IMR-90 (cell line): ENCODE measurements at places on chromosomes 5 and 9. TPM values are rescaled to one million over a fixed set of nuclear protein-coding genes. Genes with fewer than 3 reads are reported as not detected.

- DNase-seq: no peak
These were observed 30.2 kb upstream of the NR3C1 start for GRCh38 chr5:143433670-143434069.

GRCh38 chr9:121249563-121249962, 18.4 kb upstream of the GSN start:
- DNase-seq: no peak

DNA sequence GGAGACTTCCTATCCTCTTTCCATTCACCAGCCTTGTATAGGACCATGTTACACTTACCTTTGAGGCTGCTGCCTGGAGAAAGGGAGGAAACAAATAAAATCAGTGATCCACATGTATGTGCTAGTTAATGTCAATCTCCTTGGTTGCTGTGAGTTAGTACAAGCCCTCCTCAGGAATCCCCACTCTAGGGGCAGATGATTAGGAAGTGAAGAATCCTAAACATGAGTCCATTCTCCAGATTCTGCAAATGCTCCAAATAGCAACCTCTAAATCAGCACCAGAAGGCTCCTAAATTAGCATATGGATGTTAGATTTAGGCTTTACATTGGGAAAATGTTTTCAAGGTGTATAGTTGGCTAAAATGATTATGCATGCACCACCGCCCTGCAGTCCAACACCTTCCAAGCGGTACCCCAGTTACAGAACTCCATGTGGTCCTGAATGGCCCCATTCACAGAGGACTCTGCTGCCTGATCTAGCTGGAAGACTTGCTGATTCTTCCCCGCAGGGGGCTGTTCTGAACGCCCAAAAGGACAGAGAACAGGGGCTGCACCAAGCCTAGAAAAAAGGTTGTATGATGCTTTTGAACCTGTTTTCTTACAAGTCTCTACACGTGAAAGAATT, 123.2 kb downstream of the TLE1 start:
- DNase-seq: no peak

- no peak for DNase-seq
These were observed 60.0 kb upstream of the CARTPT start for GRCh38 chr5:71658916-71659662.

GRCh38 chr9:85244856-85245255, 496.9 kb downstream of the AGTPBP1 start:
- no peak for DNase-seq

GRCh38 chr9:126145887-126146253, 180.8 kb upstream of the MVB12B start:
- no peak for DNase-seq

DNA sequence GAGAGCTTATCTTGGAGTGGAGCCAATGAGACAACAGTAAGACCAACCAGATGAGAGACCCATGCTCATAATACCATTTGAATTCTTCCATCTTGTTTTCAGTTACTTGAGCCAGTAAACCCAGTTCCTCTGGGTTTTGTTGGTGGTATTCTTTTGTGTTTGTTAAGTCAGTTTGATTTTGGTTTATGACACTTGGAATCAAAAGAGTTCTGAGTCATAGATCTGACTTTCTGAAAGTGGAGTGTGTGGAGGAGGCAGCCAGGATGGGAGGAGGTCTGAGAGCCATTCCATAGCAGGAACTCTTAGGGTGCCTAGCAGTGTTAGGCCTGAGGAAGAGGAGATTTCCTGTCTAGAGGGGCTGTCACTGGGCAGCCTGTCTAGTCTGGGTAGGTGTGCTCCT, 24.6 kb upstream of the PANK3 start:
- DNase-seq: no peak

DNA sequence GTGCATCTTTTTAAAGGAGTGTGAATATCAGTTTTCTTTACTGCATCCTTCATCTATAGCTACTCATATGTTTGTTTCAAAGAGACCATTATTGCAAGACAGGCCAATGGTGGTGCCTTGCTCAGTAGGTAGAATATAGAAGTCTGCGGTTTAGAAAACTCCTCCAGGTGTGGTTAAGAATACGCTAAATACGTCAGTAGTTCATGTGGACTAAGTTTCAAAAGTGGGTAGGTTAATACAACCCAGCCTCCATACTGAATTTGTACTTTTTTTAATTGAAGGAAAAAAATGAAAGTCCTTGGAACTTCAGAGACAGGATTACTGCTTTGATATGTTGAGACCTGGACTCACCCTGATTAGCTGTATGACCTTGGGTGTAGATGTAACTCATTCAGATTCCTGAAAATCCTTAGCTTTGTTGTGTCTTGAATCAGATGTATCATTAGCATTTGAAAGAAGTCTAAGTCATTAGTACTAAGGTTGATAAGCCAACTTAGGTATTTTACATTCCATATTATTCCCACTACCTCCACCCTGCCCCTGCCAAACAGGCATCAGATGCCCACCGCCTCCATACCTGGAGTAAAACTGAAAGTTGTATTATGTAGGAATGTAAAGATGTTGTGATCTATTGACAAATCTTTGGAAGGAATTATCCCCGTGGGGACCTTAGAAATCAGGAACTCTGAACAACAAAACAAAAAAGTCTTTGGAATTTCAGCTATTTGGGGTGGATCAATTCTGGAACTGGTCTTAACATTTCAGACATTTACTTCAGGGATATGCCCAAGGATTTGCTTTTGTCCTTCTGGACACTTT, 6.1 kb downstream of the BASP1 start:
- DNase-seq: no peak

Gene SPATA31D4
- total RNA-seq: not detected in 2 replicates

Gene AIF1L
- 0.18 and 0.28 TPM in 2 replicates for total RNA-seq

Gene CCNJL
- total RNA-seq: 2.0 and 2.8 TPM in 2 replicates

Gene ADAMTS12
- 49.2 and 51.3 TPM in 2 replicates for total RNA-seq

Gene DMRTA1
- under 0.01 TPM in 2 replicates for total RNA-seq
